ENCODE measurements at places on chromosomes 2 and 18. TPM values are rescaled to one million over a fixed set of nuclear protein-coding genes. Genes with fewer than 3 reads are reported as not detected.

GRCh38 chr2:236767941-236768340 is 198.3 kb downstream of the ACKR3 start:
- no peak for DNase-seq

DNA sequence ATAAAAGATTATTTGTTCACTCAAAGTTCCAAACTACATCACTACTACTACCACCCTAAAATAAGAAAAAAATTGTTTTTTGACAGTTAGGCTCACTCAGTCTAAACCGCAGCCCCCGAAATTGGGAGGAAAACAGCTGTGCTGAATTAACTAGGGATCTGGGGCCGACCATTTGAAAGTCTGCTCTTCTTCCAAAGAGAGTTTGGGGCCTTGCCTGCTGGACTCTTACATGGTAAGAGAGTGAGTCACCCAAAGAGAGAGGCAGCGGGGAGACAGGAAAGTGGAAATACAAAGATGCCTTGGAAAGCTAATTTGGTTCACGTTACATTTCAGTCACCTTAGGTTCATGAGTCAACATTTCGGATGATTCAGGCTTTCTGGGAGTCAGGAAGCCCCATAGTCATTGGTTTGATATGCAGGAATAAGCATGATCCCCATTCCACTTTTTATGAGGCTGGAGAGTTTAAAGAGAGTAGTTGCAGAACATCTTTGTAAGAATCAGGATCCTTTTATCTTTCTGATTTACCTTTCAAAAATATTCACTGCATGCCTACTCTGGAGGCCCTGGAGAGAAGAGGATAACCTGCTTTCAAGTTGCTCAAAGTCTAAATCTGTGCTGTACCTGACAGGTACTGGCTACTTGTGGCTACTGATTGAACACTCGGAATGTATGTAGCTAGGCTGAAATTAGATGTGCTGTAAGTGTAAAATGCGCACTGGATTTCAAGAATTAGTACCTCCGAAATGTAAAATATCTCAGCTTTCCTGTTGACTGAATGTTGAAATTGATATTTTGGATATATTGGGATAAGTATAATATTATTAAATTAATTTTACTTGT is 995 bp upstream of the RTN4 start:
- DNase-seq: peak; percentile 51

DNA sequence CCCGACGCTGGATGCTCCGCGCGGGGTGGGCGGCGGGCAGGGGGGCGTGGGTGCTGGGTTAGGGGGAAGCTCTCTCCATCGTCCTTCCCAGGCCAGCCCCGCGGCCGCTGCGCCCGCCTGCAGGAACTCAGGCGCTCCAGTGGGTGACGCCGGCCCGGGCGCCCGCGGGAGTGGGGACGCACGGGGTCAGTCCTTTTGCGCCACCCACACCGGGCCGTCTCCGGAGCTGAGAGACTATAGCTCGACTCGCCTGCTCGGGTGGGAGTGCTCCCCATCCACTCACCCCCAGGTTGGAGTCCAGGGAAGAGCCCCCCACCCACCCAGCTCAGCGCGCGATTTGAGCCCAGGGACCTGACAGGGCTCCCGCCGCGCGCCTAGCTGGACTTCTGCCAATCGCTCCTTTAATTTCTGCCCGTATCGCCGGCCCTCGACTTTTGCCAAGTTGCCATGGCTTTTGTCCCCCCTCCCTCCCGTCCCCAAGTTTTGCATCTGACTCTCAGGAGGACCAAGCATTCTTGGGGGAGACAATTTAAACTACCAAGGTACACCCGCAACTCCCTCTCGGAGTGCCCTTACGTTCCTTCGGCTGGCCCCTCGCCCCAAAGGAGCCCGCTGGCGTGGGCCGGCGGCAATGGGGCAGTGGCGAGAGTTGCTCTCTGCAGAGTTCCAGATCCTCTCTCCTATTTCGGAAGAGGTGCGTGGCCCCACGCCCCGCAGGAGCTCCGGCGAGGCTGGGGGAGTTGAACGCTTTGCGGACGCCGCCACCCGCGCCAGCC is 205.8 kb upstream of the SMAD2 start:
- no peak for DNase-seq

- no peak for DNase-seq
These were observed 148.4 kb downstream of the CSRNP3 start for GRCh38 chr2:165617741-165618481.

DNA sequence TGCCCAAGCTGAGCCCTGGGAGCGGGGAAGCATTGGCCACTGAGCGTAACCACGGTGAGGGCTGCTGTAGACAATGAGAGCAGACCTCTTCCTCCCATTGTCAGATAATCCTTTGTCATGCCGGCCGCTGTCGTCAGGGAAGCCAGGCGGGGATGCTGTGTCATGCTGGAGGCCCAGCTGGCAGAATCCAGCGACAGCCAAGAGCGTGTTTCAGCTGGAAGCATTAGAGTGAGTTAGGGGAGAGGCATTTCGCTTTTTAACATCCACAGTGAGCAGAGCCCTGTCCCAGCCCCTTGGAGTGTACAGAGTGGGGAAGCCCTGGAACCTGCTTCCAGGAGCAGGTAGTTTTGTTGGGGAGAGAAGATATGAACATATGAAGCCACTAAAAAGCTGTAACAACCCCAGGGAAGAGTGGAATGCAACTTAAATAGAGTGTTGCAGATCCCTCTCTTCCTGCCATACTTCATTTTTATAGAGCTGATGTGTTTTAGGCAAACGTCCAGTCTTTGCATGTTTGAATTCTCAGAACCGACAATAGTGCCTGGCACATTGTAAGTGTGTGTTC is 7.0 kb downstream of the CTIF start:
- DNase-seq: no peak

- DNase-seq: no peak
These were observed 2.5 kb upstream of the NFATC1 start for GRCh38 chr18:79393181-79393634.

CERS6 gene
- total RNA-seq: 28.4 TPM

SCYGR8 gene
- total RNA-seq: not detected

TUBA3E gene
- not detected for total RNA-seq
